ENCODE measurements at places on chromosomes 7 and 10. TPM values are rescaled to one million over a fixed set of nuclear protein-coding genes. Genes with fewer than 3 reads are reported as not detected.

The ANKRD2 gene
- not detected for polyA plus RNA-seq

The CYP26C1 gene
- not detected for polyA plus RNA-seq

The VPS37D gene
- 56.3 TPM for polyA plus RNA-seq

The PHF14 gene
- polyA plus RNA-seq: 114 TPM

The OPN1SW gene
- polyA plus RNA-seq: 1.9 TPM

The SAP25 gene
- polyA plus RNA-seq: 0.52 TPM

The OPALIN gene
- not detected for polyA plus RNA-seq
